OCI-M1 (cell line): ENCODE measurements at places on chromosomes 5 and 9.
A peak's percentile ranks its signal among the peaks of the same experiment; 100 is the strongest.

DNA sequence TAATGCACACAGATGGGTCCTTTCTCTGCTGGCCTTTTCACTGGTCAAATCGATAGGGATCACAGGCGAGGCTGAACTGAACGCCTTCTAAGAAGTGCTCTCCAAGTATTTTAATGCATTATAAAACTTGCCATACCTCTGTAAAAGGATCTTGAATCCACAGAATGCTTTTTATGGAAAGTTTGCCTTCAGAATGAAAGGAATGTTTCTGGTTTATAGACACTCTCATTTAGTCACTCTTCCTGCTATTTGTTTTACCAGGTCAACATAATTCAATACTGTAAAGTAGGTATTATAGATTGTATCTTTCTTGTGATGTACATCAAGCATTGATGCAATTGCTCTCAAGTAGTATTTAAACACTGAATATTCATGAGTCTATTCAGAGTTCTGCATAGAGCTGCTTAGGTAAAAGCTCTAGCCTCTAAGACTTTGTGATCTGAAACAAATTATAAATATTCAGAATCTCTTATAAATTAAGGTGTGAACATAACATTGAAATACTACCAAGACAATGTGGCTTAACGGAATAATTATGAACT is 308.4 kb downstream of the ISL1 start:
- no peak for DNase-seq

GRCh38 chr5:52864371-52864770 is 76.7 kb downstream of the ITGA1 start:
- DNase-seq: peak; percentile 56

GRCh38 chr9:23663536-23663935 is 162.5 kb downstream of the ELAVL2 start:
- DNase-seq: no peak

GRCh38 chr9:86983620-86984259 is 36.4 kb upstream of the GAS1 start:
- no peak for DNase-seq

GRCh38 chr5:71596169-71596568 is 9.0 kb downstream of the MCCC2 start:
- DNase-seq: no peak

DNA sequence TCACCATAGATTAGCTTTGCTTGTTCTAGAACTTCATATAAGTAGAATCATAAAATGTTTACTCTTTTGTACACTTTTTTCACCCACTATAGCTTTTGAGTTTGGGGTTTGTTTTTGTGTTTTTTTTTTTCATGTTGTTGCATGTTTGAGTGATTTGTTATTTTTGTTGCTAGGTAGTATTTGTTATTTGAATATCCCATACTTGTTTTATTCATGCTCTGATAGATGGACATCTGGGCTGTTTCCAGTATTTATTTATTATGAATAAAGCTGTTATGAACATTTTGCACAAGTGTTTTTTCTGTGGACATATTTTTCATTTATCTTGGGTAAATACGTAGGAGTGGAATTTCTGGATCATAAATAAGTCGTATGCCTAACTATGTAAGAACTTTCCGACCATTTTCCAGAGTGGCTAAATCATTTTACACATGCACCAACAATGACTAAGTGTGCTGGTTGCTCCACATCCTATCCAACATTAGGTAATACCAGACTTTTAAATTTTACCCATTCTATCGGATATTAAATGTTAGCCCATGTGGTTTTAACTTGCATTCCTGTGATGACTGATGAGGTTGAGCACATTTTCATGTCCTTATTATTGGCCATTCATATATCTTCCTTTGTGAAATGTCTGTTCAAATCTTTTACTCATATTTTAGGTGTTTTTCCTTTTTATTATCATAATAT is 69.1 kb upstream of the NR4A3 start:
- DNase-seq: no peak

- DNase-seq: no peak
Observed at GRCh38 chr5:132480546-132480892, 10.1 kb downstream of the IRF1 start.

- DNase-seq: no peak
Observed at GRCh38 chr9:88536951-88537760, 2.2 kb downstream of the NXNL2 start.

- no peak for DNase-seq
Observed at GRCh38 chr5:59746241-59746765, 147.2 kb downstream of the PDE4D start.

- DNase-seq: peak; percentile 78
Observed at GRCh38 chr5:172877466-172878260, 43.6 kb downstream of the ERGIC1 start.

GRCh38 chr9:70093944-70094343 is 50.3 kb downstream of the MAMDC2 start:
- no peak for DNase-seq

GRCh38 chr5:178589180-178590140 is 733 bp downstream of the COL23A1 start:
- DNase-seq: peak; percentile 34

- no peak for DNase-seq
Observed at GRCh38 chr5:72457491-72457890, 49.7 kb downstream of the ZNF366 start.

- no peak for DNase-seq
Observed at GRCh38 chr5:159341145-159341544, 10.9 kb upstream of the IL12B start.

DNA sequence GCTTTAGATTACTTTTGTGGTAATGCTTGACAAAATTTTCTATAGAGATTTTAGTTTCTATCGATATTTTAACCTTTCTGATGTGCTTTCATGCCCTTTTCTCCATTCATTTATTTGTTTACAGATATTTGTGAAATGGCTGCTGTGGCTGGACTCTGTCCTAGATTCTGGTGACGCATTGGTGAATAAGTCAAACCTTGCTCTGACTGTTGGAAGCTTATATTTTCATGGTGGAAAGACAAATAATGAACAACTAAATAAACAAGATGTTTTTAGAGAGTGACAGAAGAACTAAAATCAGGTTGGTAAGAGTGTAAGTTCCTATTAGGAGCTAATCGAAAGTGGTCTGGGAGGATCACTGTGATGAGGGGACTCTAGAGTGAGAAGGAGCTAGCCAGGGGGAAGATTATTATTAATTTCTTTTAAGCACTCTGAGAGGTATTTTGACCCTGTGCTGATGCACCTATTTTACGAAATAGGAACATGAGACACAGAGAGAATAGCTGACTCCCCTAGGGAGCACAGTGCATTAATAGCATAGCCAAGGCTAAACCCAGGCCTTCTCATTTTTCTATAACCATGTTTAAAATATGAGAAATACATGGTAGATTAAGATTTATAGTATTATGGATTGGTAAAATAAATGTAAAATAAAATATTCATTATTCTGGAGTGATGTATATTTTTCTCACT is 411.9 kb upstream of the ARRDC3 start:
- DNase-seq: no peak

DNA sequence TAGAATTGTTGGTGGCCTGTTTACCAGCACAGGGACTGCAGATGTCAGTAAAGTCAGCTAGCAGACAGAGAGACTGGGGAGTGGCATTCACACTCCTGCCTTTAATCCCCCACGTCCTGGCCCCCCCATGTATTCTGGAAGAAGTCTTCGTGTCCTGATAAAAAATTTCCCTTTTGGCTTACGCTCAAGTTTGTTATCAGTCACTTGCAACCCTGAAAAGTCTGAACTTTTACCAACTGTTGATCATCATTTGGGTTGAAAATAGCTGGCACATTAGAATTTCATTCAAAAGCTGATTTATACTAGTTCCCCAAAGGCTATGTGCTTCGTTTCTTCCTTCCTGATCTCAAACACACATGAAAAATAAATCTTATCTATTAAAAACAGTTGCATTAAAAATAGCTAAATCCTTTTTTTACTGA is 5.8 kb upstream of the CRHBP start:
- peak; percentile 94 for DNase-seq

DNA sequence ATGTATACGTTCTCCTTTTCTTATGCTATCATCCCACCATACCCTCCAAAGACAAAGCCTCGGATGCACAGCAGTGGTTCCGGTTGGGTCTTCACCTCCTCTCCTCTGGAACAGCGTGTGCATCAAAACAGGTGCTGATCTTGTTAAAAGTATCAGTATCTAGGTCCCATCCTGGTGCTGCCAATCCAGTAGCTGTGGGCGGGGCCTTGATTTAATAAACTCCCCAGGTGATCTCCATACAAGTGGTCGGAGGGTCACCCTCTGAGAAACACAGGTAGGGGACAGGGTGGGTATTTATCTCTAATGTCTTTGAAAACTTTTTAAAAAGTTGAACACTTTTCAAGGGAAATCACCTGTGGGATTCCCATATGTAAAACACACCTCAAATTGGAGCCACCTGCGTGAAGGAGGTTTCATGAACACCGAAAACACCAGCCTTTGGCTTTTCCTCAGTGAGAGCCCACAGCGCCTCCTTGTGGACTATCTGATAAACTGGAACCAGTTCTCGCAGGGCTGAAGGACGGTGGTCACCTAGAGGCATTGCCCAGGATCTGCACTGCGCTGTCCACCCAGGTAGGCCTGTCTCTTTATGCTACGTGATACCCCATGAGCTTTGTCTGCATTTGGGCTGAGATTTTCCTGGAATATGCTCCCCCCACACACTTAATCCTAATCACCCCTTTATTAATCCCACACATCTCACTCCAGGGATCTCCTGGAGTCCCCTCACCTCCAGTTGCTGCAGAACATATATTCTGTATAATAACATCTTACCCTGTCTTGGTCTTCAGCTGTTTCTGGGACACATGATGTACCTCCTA is 80.5 kb upstream of the EPB41L4B start:
- peak; percentile 79 for DNase-seq

GRCh38 chr5:76468635-76469425 is 65.7 kb downstream of the IQGAP2 start:
- no peak for DNase-seq

- no peak for DNase-seq
Observed at GRCh38 chr9:84858364-84858763, 188.8 kb downstream of the NTRK2 start.

DNA sequence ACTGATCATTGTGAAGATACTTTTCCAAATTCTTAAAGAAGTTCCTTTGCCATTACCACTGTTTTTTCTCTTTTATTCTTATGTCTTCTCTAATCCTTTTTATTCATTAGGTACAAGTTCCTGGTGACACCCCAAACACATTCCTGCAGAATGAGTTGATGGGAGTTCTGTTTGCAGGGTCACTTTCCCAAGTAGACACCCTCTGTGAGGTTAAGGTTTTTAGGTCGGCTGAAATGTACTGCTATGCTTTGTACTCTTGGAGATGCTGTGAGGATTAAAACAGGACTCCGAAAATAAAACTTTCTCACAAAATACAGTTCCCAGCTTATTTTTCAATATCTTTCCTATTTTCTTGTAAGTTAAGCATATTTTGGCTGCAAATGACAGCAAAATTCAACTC is 143.3 kb upstream of the TLE4 start:
- DNase-seq: no peak

GRCh38 chr9:124675261-124676158 is 95.6 kb downstream of the NR6A1 start:
- DNase-seq: peak; percentile 12

DNA sequence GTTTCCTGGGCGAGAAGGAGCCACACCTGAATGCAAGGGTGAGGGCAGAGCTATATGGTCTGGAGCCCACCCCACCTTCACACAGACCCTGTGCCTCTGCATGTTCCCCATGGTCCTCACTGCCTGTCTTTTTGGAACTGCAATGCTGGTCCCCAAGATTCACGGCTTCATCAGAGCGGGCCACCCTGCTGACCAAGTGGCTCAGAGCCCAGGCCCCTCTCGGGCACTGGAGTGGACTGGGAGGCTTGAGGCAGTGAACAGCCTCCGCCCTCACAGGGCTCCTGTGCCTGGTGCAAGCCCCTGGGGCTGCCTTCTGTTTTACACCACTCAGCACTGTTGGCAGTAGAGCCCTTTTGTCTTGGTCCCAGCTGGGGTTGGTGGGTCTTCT is 143.2 kb downstream of the CACNA1B start:
- no peak for DNase-seq

DNA sequence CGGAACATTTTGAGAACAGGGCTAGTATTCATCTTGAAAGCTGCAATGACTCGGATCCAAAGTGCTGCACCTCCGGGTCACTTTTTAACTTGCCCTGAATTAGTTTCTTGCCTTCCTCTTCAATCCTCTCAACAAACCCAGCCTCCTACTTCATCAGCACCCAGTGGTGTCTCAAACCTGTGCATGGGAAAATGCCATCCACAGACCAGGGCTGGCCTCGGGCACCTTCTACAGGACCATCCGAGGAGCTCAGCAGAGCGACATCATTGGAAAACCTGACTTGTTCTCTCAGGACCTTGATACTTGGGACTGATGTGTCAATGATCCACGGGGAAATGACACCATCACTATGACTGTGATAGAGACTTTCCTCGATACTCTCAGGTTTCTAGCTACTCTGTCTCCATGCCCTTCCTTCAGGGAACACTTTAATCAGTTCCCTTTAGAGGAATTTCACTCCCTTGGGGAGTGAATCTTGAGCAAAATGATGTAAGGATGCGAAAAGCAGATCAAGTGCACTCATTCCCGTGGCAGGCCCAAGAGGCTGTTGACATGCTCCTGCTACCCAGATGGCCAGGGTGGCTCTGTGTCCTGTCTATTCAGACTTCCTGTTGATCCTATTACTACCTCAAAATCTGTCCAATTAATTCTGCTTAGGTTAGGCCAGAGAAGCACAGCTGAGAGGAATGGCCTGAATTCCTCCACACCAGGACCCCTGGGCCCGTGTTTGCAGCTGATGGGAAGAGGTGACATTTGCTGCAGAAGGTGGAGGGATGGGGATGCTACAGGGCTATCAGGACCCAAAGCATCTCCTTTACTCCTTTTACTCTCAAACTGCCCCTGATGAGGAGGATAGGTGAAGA is 96.5 kb upstream of the SLC25A48 start:
- no peak for DNase-seq

DNA sequence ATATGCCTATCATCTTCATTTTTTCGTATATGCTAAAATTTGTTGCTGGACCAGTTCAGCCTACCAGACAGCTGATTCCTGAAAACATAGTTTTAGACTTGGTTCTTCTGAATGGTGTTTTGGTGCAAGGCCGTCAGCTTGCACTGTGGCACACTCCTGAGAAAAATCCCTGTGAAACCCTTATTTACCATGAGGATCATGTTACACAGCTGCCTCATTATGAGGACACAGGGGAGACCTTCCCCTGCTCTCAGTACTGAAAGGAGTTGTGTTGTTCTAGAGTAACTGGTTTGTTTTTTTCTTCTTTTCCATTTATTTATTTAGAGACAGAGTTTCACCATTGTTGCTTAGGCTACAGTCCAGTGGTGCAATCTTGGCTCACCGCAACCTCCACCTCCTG is 37.6 kb downstream of the MAST4 start:
- no peak for DNase-seq

DNA sequence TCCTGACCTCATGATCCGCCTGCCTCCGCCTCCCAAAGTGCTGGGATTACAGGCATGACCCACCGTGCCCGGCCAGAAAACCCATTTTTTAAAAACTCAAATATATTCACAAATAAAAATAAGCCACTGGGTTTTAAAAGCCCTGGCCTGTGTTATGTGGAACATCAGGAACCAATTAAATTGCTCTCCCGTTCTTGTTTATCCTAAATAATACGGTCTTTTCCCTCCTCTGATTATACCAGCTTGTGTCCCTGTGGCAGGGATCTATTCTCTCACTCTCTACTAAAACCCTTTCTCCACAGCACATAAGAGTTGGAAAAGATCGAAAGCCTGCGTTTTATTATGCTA is 30.1 kb upstream of the LPAR1 start:
- no peak for DNase-seq
